ENCODE measurements at places on chromosomes 2 and 18.

GRCh38 chr18:78480262-78481054 lies 499.2 kb upstream of the SALL3 start:
- DNase-seq = no peak

DNA sequence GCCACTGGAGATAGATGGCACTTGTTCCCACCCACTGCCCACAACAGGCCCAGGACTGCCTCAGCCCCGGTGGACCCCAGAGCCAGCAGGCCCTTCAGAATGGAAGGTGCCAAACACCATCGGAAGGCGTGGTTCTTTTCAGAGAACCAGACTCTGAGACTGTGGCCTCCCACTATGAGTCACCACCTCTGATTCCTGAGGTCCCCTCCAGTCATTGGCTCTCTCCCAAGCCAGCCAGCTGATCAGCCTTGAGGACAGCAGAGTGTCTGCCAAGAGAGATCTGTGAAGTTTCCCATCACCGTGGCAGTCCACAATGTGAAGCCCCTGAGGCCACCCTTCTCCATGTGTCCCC lies 10.4 kb upstream of the MAP3K2 start:
- no peak for DNase-seq

DNA sequence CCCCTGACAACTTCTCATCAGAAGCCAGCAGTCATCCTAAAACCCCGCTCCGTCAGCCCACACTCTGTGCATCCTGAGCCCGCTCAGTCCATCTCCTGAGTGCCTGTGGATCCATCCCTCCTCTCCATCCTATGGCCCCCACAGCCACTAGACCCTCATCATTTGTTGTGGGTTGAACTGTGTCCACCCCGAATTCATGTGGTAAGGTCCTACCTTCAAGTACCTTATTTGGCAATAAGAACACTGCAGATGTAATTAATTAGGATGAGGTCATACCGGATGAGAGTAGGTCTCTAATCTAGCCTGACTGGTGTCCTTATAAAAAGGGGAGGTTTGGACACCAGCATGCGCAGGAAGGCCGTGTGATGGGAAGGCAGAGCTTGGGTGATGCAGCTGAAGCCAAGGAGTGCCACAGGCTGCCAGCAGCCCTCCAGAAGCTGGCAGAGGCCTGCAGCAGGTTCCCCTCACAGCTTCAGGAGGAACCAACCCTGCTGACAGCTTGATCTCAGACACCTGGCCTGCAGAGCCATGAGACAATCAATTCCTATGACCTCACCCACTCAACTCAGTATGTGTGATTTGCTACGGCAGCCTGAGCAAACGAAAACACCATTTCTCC lies 192.4 kb downstream of the ZBTB7C start:
- DNase-seq = no peak

DNA sequence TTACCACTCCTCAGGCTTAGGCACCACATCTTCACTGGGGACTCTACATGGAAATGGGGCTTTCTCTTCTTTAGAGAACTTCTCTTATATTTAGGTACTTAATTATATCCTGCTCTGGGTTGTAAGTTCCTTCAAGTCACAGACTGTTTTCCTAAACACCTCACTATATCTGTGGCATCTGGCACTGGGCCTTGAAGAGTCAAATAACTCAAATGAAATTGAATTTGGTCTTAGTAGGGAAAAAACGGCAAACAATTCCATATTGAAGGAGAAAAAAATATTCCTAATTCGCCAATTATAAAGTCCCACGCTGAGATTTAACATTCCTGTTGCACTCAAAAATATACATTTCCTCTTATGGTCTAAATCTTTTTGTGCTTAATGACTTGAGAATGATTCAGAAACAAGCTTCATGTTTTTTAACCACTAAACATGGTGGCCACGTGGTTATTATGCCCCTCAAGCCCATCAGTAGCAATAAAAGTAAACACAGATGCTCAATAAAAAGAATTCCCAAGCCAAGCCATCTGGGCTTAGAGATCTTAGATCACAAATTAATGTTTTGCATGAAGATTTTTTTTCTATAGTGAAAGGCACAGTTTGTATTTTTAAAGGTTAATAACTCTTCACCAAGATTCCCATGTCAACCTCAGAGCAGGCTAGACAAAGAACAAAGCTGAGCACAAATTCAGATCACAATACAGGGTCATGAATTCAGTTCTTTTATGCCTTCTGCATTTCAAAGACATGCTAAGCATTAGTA lies 105.5 kb upstream of the SYT4 start:
- peak; percentile 1 for DNase-seq

- no peak for DNase-seq
Measured at GRCh38 chr2:30255026-30255425, 23.7 kb downstream of the LBH start.

- DNase-seq = no peak
Measured at GRCh38 chr2:222802514-222803196, 58.2 kb upstream of the ACSL3 start.

- DNase-seq = no peak
Measured at GRCh38 chr2:44107974-44108373, 60.7 kb upstream of the PPM1B start.

DNA sequence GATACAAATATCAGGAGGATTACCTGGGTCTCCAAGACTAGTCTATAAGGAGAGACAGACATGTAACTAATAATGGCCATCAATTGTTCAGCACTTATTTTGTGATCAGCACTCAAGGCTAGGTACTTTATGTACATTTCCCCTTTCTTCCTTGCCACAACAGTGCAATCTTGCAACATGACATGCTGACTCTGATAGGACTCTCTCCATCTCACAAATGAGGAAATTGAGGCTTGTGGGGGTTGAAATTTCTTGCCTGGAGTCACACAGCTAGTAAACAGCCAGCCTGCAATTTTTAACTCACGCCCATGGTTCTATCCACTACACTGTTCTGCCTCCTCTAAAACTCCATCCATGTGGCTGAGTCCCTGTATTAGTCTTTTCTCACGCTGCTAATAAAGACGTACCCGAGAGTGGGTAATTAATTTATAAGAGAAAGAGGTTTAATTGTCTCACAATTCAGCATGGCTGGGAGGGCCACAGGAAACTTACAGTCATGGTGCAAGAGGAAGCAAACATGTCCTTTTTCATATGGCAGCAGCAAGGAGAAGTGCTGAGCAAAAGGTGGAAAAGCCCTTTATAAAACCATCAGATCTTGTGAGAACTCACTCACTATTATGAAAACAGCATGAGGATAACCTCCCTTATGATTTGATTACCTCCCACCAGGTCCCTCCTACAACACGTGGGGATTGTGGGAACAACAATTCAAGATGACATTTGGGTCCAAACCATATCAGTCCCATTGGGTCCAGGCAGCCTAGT lies 302.4 kb downstream of the PLCL1 start:
- no peak for DNase-seq

- DNase-seq = no peak
Measured at GRCh38 chr2:32210767-32211408, 45.2 kb downstream of the SLC30A6 start.

DNA sequence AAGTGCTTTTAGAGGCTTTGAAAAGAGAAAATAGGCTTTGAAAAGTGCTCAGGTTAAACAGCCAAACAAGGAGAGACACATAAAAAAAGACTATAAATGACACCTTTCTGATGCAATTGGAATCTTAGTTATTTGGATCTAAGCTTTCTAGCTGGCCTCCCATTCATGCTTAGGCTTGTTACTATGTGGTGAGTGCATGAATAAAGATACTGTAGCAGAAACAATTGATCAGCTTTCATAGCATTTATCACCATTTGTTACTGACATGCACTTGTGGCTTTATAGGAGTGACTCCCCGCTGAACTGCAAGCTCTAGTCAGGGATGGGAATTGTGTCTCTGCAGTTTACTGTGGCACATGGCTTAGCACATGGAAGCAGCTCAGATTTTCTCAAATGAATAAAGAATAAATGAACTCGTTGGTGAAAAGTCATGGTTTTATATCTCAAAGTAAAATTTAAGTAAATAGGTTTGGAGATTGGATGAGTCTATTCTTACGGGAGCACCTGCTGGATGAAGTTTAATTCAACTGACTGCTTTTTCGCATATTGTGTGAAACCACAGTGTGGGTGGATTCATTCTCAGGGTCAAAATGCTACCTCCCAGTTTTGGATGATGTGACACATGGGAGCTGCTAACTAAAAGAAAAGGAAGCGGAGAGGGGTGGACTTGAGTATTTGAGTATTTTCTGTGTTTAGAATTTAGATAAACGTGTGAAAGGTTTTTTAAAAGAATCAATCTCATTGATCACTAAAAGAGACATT lies 91.1 kb upstream of the NOL4 start:
- DNase-seq = no peak

DNA sequence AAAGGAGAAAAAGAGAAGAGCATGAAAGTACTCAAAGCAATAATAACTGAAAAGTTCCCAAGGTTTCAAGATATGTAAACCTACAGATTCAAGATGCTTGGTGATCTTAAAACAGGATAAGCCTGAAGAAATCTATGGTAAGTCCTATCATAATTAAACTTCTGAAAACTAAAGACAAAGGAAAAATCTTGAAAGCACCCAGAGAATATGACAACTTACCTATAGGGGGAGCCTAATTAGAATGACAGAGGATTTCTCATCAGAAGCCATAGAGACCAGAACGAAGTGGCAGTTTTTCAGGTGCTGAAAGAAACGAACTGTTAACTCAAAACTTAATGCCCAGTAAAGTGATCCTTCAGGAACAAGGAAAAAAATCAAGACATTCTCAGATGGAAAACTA lies 59.7 kb downstream of the XDH start:
- DNase-seq = peak; percentile 5

DNA sequence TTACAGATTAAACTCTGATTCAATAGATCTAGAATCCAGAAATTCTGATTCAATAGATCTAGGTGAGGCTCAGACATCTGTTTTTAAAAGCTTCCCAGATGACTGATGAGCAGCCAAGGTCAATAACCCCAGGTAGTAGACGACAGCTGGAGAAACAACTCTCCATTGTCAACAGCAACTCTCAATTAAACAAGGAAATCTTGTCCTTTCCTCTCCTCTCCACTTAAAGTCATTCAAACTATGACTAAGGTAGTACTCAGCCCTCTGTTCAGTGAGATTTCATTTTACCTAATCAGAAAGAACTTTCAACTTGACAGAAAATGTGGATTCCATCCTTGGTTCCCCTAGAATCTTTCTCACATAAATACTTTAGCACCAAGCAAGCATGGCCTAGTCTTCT lies 94.6 kb upstream of the SCG2 start:
- no peak for DNase-seq

- DNase-seq = no peak
Measured at GRCh38 chr2:101463911-101464641, 10.8 kb downstream of the RFX8 start.

DNA sequence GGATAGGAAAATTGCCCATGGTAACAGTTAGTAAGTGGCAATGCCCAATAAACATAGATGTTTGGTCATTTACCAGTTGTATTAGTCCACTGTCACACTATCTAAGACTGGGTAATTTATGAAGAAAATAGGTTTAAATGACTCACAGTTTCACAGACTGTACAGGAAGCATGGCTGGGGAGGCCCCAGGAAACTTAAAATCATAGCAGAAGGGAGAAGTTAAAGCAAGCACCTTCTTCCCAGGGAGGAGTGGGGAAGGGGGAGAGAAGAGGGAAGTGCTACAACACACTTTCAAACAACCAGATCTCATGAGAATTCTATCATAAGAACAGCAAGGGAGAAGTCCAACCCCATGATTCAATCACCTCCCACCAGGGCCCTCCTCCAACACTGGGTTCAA lies 23.4 kb downstream of the NR4A2 start:
- DNase-seq = no peak

DNA sequence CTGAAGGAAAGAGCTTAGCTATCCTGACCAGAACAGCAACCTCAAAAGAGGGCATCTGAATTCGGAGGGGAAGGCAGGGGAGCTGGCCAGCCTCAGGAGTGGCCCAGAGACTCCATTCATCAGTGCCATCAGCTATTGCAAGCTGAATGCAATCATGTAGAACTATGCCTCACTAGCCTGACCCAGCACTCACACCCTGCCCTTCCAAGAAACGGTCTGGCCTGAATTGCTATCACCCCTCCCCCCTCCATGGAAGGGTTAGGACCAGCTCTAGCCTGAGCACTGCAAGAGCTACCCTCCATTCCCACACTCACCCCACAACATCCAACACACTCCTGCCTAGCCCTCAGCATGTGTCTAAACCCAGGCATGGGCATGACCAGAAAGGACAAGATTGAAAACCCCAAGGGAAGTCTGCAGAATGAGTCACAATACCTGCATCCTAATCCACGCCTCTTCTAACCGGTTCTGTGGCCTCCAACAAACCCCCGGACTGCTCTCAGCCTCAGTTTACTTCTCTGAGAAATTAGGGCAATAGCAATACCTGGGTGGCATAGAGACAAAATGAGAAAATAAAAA lies 120.3 kb downstream of the BCL11A start:
- DNase-seq = no peak

Measured in DMS 273 treated with DMSO at 0.1 percent for 48 hours (cell line).